ENCODE measurements at places on chromosomes 7 and 10. TPM values are rescaled to one million over a fixed set of nuclear protein-coding genes. Genes with fewer than 3 reads are reported as not detected.

Gene CTBP2
- polyA plus RNA-seq = 31.8 TPM

Gene MUC3A
- polyA plus RNA-seq = 0.18 TPM

Gene ABCA13
- polyA plus RNA-seq = 0.25 TPM

DNA sequence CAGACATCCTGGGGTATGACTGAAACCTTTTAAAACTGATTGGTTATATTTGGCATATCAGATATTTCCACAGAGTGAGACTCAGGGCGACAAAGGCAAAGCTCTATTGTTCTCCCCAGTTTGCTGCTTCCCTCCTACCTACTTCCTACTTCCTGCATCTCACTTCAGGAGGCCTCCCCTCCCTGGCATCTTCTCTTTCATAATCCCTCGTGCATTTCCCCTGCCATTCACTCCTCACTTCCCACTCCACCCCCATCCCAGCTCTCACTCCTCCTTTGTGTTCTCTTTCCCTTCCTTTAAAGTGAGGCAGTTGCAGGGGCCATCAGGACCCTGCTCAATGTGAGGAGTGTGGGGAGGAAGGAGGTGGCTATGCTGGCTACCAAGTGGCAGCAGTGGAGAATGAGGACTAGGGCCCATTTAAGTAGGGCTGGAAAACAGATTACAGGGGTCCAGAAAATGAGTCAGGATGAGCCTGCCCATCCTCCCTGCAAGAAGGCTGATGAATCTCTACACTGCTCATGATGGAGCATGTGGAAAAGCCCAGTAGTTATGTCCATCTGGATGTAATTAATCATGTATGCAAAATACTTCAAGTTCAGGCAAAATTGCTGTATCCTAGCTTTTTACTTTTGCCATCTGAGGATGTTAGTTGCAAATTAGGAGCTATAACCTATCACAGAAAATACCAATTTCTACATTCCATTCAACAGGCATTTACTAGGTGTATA is 311.8 kb upstream of the IMMP2L start:
- peak; percentile 15 for DNase-seq

DNA sequence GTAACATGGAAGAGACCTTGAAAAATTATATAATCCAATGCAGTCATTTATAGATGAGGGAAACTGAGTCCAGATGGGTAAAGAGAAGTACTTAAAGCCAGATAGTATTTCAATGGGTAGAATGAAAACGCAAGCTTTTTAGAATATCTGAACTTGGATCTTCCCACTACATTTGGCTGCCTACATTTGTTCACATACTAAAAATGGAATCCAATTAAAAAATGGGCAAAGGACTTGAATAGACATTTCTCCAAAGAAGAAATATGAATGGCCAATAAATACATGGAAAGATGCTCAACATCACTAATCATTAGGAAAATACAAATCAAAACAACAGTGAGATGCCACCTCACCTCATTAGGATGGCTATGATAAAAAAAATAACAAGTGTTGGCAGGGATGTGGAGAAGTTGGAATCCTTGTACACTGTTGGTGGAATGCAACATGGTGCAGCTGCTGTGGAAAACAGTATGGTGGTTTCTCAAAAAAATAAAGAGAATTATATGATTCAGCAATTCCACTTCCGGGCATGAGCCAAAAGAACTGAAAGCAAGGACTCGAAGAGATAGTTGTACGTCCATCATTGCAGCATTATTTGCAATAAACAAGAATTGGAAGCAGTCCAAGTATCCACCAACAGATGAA is 188.0 kb downstream of the FRMD4A start:
- DNase-seq = no peak

- no peak for DNase-seq
Observed at GRCh38 chr7:150831851-150832250, 20.5 kb upstream of the AOC1 start.

DNA sequence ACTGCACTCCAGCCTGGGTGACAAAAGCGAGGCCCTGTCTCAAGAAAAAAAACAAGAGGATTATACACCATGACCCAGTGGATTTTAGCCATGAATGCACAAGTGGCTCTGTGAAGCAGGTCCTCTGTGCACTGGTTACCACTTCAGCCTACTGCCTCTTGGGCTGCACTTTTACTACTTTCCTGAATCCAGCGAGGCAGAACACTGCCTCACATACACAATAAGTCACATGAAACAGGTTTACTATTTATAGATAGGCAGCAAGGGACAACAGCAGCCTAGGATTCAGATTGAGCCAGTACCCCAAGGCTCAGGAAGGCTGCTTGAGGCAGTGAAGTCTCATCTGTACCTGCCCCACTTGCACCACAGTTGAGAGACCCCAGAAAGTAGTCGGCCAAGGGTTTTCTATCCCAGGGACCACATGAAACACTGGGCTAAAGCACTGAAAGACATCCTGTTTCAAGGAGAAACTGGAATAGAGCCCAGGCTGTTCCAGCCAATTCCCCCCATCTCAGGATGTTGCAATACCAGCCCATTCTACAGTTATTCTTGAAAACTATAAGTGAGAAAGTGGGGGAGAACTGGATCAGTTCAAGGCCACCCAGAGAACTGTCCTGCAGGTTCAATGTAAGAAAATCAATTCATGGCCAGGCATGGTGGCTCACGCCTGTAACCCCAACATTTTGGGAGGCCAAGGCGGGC is 10.3 kb upstream of the OGDH start:
- no peak for DNase-seq

DNA sequence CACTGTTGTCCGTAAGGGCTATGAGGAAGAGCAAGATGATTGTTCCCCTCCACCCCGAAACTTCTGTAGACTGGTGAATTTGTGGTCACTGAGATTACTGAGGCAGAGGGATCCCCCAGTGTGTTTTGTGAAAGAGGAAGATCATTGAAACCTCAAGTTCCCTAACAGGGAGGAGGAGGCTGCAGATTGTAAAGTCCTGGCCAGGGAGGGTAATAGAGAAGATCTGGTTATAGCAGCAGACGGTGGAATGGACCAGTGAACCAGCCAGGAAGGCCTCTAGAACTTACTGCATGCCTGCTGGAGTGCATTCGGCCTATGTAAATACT is 31.1 kb downstream of the LMTK2 start:
- DNase-seq = no peak

- no peak for DNase-seq
Observed at GRCh38 chr7:43244784-43245183, 132.3 kb downstream of the HECW1 start.

- no peak for DNase-seq
Observed at GRCh38 chr10:47309408-47310089, 9.6 kb downstream of the GDF10 start.

DNA sequence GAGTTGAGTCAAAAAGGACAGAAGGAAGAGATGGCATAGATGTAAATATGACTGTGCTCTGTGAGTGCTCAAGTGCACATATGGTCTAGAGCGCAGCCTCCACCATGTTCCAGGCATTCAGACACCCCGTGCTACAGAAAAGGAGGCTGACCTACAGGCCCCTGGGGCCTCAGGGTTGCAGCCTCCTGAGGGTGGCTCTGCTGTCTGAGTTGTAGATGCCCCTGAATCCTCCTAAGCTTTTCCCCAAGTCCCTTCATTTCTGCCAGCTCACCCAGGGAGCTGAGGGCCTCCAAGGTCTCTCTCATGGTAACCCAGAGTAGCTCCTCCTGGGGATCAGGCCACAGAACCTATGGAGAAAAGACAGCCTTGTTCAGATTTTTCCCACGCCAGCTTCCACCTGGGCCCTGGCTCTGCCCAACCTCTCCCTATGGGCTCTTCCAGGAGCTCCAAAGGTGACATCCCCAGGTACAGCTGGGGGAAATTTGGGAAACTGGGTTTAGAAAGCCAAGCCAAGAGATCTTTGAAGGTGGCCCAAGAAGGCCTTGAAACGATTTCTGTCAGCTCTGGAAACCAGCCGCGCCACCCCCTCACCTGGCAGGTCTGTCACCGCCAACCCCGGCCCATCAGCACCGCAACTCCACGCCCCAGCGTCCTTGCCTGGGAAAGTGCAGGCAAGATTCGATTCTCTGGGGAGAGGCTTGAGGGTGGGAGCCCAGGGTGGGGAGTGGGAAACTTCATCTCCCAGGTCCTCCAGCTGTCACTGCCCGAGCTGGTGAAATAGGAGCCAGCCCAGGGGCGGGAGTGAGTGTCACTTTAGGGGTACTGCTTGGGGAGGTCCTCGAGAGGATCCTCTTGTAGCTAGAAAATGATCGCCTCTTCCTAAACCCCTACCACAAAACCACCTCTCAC is 2.4 kb downstream of the ZNF467 start:
- no peak for DNase-seq

DNA sequence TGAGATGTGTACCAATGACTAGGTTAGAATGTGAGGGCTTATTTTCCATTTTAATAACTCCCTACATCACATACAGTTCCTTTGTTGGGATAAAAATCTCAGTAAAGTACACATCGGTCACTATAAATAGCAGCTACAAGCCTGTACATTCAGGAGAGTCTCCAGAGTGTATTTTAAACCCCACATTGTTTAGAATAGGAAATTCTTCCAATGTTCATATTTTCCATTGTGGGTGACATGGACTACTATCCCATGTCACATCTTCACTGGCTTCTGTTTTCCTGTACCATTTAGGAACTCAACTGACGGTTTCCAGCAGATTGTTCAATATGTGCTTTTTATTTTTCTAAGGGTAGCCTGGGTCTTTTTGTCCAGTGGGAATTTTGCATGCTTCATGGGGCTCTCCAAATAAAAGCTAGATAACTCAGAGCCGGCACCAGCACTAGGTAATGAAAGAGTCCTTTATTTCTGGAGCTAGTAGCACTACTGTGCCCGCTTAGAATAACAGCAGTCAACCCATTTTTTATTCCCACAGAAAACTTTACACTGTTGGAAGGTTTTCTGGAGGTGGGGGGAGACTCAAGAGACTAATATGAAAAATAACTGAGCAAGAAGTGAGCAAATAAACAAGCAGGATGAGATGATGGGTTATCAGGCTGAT is 100.5 kb downstream of the CALD1 start:
- DNase-seq = no peak
